NCI-H510A (cell line): ENCODE measurements at places on chromosomes 16 and 17.

DNA sequence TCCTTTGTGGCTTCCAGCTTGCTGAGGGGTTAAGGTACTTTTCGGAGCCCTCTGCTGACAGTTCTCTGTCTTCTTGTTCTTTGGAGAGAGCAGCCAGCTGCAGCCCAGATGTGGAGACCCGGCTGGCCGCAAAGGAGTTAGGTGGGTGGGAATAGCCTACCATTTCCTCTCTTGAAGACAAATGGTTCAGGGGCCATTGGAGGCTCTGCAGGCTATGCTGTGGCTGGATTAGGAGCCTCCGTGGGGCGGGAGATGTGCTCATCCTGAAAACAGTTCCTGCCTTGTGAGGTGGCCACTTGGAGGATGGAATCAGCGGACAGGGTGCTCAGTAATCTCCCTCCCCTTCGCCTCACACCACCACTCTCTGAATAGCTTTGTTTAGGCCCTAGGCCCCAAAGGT, 30.3 kb downstream of the MEOX1 start:
- no peak for DNase-seq

GRCh38 chr17:38747463-38748148, 530 bp downstream of the PCGF2 start:
- no peak for DNase-seq

GRCh38 chr17:49227436-49228261, 2.9 kb downstream of the PHOSPHO1 start:
- DNase-seq, result peak; percentile 52

DNA sequence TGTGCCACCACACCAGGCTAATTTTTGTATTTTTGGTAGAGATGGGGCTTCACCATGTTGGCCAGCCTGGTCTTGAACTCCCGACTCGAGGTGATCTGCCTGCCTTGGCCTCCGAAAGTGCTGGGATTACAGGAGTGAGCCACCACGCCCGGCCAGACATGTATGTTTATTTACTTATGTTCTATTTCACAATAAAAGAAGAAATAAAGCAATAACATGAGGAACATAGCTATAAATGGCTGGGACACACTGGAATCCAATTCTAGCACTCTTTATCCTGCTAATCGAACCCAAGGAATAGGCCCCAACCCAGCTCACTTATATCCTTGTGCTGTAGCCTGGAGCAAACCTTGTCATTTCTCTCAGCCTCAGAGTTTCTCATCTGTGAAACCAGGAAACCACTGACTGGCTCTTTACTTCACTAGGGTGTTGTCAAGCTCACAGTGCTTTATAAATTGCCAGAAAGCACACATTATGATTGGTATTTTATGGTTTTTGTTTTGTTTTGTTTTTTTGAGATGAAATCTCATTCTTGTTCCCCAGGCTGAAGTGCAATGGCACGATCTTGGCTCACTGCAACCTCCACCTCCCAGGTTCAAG, 4.3 kb upstream of the ODAD4 start:
- DNase-seq, result no peak

- DNase-seq, result no peak
These were observed 2.2 kb downstream of the HEATR9 start for GRCh38 chr17:35866341-35866950.

DNA sequence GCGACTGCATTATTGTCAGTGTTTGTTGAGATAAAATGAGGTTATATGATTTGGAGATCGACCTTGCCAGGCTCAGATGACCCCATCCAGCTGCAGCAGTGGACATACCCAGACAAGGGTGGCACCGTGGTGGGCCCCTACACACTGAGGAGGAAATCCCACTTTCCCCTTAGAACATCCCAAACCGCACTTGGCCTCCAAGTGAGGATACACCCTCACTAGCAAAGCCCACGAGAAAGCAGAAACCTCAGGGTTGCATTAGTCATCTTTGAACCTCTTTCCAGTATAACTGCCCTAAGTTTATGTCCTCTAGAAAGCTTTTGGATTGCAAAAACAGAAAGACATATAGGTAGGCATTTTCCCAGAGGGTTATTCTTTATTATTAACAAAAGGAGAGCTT, 101.5 kb downstream of the CLEC16A start:
- no peak for DNase-seq

DNA sequence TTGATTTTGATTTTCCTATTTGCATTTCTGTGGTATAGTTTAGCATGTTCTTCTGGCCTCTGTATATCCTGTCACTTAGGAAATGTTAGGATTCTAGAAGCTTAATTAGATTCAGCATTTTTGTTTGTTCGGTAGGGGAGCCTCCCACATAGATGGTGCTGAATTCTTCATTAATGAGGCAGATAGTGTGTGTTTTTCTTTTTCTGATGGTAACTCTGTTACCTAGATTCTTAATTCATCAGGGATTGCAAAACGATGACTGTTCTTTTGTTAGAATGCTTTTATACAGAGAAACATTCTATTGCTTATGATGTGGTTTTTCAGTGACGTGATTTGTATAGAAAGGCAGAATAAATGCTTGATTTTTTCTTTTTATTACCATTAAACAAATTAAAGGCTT, 19.0 kb downstream of the BANP start:
- no peak for DNase-seq

DNA sequence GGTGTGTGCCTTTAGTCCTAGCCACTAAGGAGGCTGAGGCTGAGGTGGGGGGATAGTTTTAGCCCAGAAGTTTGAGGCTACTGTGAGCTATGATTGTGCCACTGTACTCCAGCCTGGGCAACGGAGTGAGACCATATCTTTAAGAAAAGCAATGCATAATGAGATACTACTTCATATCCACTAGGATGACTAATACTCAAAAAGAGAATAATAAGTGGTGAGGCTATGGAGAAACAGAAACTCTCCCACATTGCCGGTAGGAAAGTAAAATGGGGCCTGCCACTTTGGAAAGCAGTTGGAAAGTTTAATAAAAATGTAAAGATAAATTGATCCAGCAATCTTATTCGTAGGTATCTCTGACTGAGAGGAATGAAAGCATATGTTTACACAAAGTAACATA, 4.6 kb upstream of the NPIPB2 start:
- DNase-seq, result no peak

DNA sequence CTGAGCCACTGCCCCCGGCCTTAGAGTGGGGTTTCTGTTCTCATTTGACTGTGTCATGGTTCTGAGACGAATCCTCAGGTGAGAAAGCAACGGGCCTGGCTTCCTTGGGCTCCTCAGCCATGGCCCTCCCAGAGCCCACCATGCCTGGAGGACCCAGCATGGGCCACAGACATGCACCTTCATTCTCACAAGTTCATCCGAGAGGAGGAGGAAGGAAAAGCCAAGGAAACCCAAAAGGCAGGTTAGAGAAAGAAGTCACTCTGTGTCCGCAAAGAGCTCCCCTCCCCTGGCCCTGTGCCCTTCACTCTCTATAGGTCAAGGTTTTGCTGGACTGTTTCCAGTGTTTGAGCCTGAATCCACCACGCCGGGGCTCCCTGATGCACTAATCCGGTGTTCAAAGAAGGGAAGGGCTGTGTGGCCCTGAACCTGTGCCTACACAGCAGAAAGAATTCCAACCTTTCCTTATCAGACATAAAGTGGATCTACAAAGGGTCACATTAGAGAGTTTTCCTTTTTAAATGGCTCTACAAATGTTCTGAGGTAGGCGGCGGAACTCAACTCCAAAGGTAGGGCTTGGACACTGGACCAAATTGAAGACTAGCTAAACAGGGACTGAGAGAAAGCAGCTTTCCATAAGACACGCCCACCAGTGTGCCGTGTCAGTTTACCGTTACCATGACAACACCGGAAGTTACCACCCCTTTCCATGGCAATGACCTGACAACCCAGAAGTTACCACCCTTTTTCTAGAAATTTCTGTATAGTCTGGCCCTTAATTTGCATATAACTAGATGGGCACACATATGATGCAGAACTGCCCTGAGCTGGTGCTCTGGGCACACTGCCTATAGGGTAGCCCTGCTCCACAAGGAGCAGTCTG, 15.9 kb upstream of the PECAM1 start:
- DNase-seq, result peak; percentile 9

GRCh38 chr17:41702712-41703111, 9.4 kb upstream of the GAST start:
- DNase-seq, result no peak

GRCh38 chr16:5064915-5065314, 841 bp downstream of the C16orf89 start:
- peak; percentile 34 for DNase-seq

GRCh38 chr17:73899839-73900238, 255.6 kb upstream of the SDK2 start:
- no peak for DNase-seq

GRCh38 chr16:33059206-33059605, 134.8 kb upstream of the TP53TG3C start:
- no peak for DNase-seq

DNA sequence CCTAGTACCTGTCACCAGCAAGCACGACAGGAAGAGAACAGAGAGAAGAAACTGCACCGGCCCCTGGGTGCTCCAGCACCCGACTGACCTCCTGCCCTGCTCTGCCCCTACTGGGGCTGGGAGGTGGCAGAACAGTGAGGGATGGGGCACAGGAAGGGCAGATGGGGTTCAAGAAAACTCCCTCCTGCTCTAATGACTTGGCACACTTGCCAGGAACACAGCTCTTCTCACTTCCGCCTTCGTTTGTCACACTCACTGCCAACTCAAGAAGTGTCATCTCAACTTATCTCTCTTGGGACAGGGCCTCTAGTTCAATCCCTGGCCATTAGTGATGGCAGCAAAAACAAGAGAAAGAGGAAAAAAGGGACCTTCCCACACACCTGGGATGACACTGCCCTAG, 42.7 kb upstream of the ICAM2 start:
- no peak for DNase-seq

DNA sequence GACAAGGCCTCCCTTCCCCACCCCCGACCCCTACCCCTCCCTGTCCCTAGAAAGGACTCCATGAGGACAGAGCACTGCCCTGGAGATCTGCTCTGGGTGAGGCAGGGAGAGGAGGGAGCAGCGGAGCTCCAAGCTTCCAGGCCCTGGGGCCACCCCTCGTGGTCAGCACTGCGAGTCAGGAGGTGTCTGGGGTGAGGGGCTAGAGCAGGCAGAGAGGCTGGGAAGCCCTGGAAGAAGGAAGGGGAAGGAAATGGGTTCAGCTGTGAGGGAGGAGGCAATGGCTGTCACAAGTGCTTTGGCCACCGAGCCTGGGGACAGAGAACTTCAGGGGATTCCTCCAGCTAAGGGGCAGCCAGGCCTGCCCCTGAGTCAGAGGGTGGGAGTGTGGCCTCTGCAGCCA, 28.2 kb upstream of the DNAI2 start:
- DNase-seq, result no peak

DNA sequence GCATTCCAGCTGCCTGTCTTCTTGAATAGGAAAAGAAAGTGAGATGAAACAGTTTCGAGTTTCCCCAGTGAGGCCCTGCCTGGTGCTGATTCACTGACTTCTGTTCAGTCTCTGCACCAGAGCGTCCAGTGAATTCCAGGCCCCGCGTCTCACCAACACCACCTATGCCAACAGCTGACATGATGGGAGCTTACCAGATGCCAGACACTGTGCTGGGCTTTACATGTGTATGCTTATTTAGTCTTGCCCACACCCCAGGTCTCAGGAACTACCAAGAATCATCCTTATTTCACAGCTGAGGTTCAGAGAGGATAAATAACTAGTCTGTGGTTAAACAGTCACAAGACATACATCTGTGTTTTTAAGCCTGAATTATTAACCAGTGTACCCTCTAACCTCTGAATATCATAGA, 29.1 kb upstream of the IRX6 start:
- no peak for DNase-seq

GRCh38 chr17:28938552-28938951, 12.8 kb downstream of the PHF12 start:
- DNase-seq, result no peak

GRCh38 chr17:59361916-59362810, 30.7 kb downstream of the YPEL2 start:
- DNase-seq, result no peak

GRCh38 chr16:64962786-64963185, 159.1 kb downstream of the CDH11 start:
- no peak for DNase-seq

DNA sequence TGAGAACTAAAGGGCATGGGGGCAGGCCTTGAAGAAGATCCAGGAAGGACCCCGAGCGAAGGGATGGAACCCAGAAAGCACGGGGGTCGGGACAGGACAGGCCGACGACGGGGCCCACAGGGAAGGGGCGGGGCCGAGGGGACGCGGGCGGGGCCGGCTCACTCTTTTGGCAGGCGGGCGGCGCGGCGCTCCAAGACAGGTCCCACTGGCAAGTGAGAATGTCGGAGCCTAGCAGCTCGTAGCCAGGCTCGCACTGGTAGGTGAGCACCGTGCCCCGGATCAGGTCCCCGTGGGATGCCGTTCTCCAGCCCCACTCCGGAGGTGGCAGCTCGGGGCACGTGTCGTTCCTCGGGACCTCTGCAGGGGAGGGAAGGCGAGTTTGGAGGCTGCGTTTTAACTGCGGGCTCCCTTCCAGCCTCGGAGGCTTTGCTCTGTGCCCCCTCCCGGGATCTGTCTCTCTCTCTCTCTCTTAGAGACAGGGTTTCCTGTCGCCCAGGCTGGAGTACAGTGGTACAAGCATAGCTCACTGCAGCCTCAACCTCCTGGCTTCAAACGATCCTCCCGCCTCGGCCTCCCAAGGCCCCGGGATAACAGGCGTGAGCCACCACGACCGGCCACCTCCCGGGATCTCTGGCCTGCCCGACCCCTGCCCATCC, 13.7 kb upstream of the CDIPT start:
- no peak for DNase-seq

- DNase-seq, result no peak
These were observed 7.0 kb downstream of the CRHR1 start for GRCh38 chr17:45791041-45791582.

DNA sequence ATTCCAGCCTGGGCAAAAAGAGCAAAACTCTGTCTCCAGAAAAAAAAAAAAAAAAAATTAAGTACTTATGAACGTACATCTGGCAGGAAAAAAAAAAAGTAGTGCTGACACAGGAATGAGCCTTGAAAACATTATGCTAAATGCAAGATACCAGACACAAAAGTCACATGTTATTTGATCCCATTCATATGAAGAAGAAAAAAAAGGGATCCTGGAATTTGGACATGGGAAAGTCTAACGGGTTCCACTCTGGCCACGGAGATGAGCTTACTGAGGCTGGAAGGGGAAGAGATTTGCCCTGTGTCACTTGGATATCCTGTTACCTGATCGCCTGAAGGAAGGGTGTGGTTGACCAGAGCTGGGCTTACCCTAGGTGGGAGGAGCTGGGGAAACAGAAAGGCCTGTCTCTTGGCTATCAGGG, 251.9 kb downstream of the PARN start:
- no peak for DNase-seq

DNA sequence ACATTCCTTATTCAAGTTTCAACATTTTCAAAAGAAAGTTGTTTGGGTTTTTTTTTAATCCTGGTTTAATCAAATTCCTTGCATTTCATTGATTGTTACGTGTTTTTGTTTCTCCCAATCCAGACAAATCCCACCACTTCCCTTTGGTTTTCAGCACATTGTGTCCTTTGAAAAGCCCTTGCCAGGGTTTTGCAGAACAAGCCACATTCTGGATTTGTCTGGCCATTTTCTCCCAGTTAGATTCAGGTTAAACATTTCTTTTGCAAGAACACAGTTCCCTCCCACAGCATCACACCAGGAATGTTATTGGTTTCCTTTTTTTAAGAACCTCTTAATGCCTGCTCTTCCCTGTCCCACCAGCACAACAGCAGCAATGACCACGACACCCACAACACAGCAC, 278.0 kb upstream of the SALL1 start:
- no peak for DNase-seq

GRCh38 chr17:147796-148740, 10.7 kb downstream of the SCGB1C2 start:
- no peak for DNase-seq

- no peak for DNase-seq
These were observed 241.7 kb downstream of the SEC14L1 start for GRCh38 chr17:77382356-77382911.
